ENCODE measurements at places on chromosomes 12 and 14.

DNA sequence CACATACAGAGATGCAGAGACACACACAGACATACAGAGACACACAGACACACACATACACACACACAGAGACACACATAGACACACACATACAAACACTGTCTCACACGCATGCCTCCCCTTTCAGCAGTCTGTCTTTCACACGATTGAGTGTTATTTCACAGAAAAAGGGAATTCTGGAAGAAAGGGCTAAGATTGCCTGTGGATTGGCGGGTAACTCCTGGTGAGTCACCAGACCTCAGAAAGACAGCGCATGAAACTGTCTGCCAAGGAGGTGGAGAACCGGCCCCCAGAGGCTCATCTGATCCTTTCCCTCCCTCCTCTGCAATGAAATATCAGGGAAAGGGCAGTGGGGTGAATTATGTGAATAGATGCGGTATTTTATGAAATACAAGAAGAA lies 127.2 kb upstream of the GSC start:
- DNase-seq, result no peak

- DNase-seq, result no peak
These were observed 718 bp downstream of the CCDC92 start for GRCh38 chr12:123971770-123972456.

DNA sequence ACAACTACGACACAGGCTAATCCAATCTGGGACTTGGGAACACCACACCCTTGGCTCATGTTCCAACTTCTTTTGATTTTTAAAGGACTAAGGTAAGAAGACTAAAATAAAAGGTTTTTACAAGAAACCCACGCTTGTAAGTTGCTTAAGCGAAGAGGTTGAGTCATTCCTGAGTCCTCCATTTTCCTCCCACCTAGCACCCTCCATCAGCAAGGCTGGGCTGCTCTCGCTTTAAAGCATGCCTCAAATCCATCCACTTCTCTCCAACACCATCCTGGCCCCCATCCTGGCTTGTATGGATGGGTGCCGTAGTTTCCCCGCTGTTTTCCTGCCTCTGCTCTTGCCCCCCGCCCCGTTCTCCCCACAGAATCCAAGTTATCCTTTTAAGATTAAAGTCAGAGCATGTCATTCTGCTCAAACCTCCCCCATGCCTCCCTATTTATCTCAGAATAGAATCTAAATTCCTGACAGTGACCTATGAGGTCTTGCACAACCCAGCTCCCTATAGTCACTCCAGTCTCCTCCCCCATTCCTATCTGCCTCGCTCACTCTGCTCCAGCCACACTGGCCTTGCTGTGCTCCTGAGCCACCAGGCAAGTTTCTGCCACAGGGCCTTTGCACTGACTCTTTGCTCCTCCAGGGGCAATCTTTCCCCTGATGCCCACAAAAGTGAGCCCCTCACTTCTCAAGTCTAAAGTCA lies 34.5 kb downstream of the SCARB1 start:
- DNase-seq, result no peak

DNA sequence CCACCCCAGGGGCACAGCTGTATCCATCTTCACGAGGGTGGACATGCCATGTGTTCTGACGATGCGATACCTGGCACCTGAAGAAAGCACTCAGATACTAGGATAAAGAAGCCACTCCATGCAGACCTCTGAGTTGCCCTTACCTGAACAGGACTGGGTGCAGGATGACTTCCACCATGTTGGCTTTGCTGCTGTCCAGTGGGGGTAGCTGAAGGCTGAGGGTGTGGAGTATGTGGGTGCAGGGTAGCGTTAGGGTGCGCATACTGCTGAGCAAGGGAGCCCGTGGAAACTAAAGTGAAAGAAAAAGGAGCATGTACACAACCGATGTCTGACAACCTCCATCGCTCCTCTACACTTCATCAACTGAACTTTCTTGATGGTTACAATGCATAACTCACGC lies 51.3 kb downstream of the SH2B3 start:
- no peak for DNase-seq

- peak; percentile 42 for DNase-seq
These were observed 673.9 kb downstream of the FLRT2 start for GRCh38 chr14:86203843-86204242.

DNA sequence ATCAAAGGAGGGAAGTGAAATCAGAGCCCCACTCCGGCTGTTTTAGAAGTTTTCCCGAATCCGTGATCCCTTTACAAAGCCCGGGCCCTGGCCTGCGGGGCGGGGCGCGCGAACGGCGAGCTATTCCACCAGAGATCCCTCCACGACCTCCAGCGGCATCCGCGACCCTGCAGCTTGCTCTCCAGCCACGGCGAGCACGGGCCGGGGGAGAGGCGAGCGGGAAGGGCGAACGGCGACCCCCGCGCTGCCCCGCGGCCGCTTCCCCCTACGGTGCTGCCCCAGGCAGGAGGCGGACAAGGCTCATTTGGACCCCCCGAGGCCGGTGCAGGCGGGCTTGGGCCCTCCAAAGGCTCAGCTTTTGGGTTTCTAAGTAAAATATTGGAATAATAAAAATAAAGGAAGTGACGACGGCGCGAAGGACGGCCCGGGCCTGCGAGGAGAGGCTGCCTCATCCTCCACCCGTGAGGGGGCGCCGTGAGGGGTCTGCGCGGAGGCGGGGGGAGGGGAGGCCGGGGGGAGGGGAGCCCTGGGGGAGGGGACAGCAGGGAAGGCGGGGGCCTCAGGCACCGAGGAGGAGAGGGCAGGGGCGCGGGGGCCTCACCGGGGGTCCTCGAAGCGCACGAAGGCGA lies 613 bp downstream of the SRSF9 start:
- DNase-seq, result no peak

DNA sequence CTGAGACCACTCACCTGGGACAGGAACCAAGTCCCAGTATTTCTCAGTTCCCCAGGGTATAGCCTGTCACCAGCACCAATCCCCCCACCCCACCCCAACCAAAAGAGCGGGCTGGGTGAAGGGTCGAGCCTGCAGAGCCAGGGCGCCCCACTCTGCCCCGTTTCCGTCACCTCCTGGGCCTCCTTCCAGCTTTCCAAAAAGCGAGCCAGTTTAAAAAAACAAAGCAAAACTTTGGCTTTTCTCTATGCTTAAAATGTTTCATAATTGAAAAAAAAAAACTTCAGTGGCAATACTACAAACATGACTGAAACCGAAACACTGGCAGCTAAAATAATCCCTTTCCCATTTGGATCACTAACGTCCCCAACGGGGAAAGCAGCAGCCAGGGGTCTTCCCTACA lies 7.5 kb downstream of the CAMKK2 start:
- no peak for DNase-seq

DNA sequence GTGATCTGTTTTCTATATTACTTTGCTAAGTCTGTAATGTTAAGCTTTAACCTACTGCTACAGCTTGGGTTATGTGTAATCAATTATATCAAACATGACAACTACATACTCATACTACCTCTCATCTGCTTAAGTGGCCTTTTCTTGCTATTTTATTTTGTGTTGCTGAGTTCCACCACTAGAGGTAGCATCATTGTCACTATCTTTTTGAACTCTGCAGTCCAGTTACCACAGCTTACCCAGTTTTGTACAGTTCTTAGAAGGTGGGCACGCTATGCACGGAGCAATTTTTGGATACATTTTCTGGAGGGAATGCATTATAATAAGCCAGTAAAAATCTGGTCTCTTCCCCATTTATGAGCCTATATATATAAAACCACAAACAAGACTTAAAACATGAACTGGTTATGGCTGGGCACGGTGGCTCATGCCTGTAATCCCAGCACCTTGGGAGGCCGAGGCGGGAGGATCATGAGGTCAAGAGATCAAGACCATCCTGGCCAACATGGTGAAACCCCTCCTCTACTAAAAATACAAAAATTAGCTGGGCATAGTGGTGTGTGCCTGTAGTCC lies 48.5 kb downstream of the SAV1 start:
- DNase-seq, result no peak

- DNase-seq, result no peak
These were observed 47.1 kb downstream of the PLXNC1 start for GRCh38 chr12:94195483-94195882.

GRCh38 chr12:46360908-46361666 lies 11.5 kb downstream of the SLC38A2 start:
- no peak for DNase-seq

DNA sequence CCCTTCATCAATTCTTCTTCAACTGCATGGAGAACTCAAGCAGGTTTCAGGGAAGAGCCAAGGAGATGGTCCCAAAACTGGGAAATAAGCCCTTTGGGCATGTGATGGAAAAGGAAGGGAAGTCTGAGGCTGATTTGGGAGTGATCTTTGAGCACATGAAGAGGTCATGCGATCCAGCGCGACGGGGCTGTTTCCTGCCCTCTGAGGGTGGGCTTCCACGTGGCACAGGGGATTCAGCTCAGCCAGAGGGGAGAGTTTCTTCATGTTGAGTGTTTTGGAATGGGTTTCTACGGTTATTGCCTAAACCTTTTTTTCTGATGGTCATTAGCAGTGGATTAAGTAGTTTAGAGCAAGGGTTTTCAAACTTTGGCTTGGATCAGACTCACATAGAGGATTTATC lies 30.2 kb downstream of the GPR68 start:
- DNase-seq, result no peak

DNA sequence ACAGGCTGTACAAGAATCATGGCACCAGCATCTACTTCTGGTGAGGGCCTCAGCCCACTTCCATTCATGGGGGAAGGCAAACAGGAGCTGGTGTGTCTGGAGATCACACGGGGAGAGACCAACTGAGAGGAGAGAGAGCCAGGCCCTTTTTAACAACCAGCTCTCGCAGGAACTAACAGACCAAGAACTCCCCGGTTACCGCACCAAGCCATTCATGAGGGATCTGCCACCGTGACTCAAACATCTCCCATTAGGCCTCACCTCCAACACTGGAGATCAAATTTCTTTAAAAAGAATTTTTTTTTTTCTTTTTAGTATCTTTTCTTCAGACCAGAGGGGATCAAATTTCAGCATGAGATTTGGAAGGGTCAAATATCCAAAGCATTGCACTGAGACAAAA lies 16.7 kb upstream of the AQP2 start:
- DNase-seq, result no peak

DNA sequence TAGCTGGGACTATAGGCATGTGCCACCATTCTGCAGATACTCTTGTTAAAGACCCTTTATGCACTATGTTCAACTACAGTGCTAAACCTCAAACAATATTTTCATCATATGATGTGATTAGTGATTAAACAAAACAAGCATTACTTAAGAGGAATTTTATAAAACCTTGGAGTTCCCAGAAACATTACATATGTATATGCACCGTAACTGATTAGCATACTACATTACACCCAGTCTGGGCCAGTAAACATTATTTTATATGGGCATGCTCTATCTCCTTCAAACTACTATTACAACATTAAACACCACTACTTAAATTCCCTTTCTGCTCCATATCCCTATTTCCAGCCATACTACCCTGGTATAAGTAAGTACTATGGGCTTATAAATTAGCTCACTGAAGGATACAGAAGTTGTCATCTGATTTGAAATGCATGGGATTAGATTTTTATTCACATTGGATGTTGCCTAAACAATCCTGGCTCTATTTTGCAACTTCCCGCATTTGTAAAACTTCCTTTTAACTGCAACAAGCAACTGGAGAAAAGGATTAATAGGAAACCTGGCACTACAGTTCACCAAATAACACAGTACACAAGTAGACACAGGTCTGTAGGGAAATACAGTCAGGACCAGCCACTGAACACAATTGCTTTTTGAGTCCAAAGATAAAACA lies 205.8 kb downstream of the MED13L start:
- DNase-seq, result no peak

DNA sequence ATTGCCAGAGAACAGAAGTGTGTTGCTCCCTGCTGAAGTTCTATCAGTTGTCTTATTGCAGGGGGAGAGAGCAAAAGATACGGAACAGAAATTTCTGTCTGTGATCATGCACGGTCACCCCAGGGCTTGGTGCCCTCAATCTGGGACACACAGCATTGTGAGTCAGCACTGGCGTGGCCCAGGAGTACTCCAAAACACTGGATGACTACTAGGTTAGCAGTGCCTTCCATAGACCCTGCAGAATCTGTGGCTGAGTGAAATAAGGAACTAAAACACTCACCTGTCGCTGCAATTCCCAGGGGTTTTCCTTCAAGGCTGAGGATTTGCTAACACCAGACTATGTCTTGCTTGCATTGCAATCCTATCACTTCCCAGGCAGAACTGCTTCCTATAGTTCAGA lies 165.5 kb downstream of the ANO6 start:
- DNase-seq, result no peak

- no peak for DNase-seq
These were observed 19.4 kb downstream of the TMEM106C start for GRCh38 chr12:47982770-47983169.

GRCh38 chr12:122866379-122866778 lies 29.5 kb downstream of the VPS37B start:
- DNase-seq, result no peak

GRCh38 chr14:102241147-102241546 lies 63.8 kb downstream of the MOK start:
- no peak for DNase-seq

- DNase-seq, result no peak
These were observed 251.0 kb upstream of the SFSWAP start for GRCh38 chr12:131459773-131460365.

GRCh38 chr12:3204143-3204542 lies 127.0 kb downstream of the TSPAN9 start:
- no peak for DNase-seq

- no peak for DNase-seq
These were observed 37.1 kb downstream of the ZC3H14 start for GRCh38 chr14:88599761-88600439.

DNA sequence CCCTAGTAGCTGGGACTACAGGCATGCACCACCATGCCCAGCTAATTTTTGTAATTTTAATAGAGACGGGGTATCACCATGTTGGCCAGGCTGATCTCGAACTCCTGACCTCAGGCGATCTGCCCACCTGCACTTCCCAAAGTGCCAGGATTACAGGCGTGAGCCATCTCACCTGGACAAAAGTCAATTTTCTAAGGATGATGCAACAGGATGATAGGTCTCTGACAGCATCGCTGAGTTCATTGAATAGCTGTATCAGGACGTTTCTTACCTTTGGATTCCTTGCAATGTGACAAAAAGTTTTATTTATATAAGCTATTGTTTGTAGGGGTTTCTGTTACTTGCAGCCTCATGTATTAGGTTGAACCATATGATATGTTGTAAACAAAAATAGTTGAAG lies 55.5 kb upstream of the PCED1B start:
- no peak for DNase-seq

Measured in GF-D8 (cell line).